Transverse colon (tissue), 4 donors: ENCODE measurements at places on chromosomes 13 and 19. TPM values are rescaled to one million over a fixed set of nuclear protein-coding genes. Genes with fewer than 3 reads are reported as not detected.

Gene SHC2
- 10.7 TPM for total RNA-seq

Gene MPV17L2
- 15.1 TPM for total RNA-seq

Gene DIRAS1
- 0.41 TPM for total RNA-seq

Gene ZNF799
- total RNA-seq, result 8.9 TPM

Gene FCHO1
- 26.9 TPM for total RNA-seq
